Stimulated activated CD8-positive, alpha-beta memory T cell treated with anti-CD3 and anti-CD28 coated beads, Interleukin-7, amount 100 ng/mL, for 1 hour (primary cell): ENCODE measurements at places on chromosomes 3 and 15.

- no peak for DNase-seq
Observed at GRCh38 chr3:42814914-42815507, 5.8 kb downstream of the ACKR2 start.

- no peak for DNase-seq
Observed at GRCh38 chr3:186330772-186331460, 31.1 kb downstream of the DGKG start.

GRCh38 chr3:150054635-150055034, 83.9 kb upstream of the PFN2 start:
- DNase-seq = no peak

- no peak for DNase-seq
Observed at GRCh38 chr3:150227839-150228238, 180.3 kb upstream of the TSC22D2 start.

DNA sequence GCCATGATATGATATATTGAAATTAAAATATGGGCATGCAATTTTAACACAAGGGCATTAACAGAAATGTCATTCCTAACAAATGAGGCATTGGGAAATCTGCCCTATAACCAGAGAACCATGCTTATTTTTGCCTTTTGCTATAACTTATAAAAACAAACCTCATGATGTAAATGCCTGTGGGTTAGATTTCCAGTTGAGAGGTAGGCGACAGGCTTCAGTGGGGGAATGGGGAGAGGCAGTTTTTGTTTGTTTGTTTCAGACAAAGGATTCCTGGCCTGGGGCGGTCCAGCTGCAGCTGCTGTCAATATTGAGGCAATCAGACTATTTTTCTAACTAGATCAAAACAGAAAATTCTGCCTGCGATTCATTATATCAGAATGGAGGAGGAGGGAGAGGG, 490.4 kb upstream of the CFAP20DC start:
- no peak for DNase-seq

DNA sequence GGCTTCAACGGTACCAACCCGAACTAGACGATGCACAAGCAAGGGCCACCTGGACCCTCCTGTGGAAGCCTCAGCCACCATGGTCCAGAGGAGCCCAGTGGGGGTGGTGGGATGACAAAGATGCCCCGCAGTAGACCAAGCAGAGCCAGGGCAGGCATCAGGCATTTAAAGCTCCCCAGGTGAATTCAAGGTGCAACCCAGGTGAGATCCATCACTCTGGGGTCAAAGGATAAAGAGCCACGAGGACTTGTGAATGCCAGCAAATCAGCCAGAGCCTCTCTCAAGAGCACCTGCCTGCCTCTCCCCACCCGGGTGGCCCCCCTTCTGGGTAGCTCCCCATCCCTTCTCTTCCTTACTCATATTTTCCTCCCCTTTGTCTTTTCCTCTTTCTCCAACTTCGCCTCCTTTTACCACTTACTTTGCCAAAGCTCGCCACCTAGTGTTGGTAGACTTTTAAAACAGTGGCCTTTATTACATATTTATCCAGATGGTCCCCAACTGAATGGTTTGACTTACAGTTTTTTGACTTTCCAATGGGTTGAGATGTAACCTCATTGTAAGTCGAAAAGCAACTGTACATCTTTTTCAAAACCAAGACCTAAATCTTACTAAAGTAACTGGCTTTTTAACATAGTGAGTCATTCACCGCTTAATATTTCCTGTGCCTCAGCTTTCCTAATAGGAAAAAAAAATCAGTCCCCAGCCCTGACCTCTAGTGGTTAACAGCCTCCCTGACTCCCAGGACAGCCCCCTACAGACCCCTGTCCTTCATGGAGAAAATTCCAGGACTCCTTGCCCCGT, 18.8 kb downstream of the PLA2G4F start:
- no peak for DNase-seq

DNA sequence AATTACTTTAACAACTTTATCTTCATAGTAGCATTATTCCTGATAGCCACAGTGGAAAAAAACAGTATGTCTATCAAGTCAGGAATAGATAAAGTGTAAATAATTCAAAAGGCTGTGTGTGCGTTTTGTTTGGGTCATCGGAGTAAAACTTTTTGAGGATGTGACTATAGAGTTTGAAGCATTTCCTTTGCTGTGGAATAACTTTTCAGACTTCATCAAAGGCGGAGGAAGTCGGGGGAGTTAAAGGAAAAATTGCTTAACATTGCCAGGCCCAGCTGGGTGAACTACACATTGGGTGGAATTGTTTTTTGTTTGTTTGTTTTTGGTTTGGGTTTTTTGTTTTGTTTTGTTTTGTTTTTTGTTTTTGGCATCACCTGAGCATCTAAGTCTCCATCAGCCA, 70.4 kb upstream of the CRTC3 start:
- no peak for DNase-seq

- no peak for DNase-seq
Observed at GRCh38 chr3:61300006-61300380, 48.7 kb upstream of the FHIT start.

GRCh38 chr15:49331442-49331841, 91.6 kb upstream of the FGF7 start:
- DNase-seq = no peak

DNA sequence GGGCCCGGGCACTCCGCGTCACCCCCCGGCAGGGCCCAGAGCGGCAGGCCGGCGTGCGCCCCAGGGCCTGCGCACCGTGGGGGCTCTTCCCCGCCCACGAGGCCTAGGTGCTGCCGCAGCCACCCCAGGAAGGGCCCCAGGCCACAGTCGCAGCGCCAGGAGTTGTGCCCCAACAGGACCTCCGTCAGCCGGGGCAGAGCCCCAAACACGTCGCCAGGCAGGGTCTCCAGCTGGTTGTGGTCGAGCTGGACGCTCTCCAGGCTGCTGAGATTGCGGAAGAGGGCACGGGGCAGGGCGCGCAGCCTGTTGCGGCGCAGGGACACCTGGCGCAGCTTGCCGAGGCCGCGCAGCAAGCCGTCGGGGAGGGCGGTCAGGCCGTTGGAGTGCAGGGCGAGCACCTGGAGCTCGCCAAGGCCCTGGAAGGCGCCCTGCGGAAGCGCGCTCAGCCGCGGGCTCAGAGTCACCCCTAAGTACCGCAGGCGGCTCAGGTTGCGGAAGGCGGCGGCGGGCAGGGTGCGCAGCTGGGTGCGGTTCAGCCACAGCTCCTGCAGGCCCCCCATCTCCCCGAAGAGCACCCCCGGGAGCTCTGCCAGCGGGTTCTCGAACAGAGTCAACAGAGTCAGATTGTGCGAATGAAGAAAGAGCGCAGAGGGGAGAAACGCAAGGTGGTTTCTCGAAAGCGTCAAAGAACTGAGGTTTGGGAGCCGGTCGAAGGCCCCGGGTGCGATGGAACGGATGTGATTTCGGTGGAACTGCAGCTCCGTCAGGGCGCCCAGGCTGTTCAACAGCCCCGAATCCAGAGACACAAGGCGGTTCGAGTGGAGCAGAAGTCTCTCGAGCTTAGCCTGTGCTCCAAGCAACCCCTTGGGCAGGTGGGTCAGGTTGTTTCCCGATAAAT, 2.0 kb downstream of the GP5 start:
- no peak for DNase-seq

- DNase-seq = no peak
Observed at GRCh38 chr3:132966374-132966773, 71.8 kb upstream of the TMEM108 start.

DNA sequence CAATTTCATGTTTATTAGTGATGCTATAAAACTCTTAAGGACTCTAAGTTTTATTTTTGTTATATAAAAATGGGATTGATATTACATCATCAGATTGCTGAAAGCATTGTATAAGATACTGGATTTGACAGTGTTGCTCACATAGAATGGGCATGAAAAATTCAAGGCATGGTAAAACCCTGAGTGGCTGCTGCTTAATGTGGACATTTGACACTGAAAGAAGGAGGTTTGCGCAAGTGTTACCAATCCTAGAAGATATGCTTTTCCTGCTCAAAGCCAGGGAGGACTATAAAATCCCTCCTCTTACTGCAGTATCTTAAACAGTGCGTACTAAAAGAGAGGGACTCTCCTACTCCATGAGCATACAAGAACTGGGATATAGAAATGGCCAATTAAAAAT, 65.8 kb upstream of the PTX3 start:
- no peak for DNase-seq

- DNase-seq = no peak
Observed at GRCh38 chr15:101009176-101009575, 90.0 kb downstream of the LRRK1 start.

DNA sequence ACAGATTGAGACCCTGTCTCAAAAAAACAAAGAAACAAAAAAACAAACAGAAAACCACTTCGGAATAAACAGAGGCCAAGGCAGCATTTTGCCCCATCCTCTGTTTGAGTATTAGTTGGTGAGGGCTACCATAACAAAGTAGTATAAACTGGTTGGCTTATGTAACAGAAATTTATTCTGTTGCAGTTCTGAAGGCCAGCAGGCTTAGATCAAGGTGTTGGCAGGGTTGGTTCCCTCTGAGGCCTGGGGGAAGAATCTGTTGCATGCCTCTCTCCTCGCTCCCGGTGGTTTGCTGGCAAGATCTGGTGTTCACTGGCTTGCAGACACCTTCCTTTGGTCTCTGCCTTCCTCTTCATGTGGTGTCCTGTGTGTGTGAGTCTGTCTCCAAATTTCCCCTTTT, 261.6 kb downstream of the PDZRN3 start:
- no peak for DNase-seq

DNA sequence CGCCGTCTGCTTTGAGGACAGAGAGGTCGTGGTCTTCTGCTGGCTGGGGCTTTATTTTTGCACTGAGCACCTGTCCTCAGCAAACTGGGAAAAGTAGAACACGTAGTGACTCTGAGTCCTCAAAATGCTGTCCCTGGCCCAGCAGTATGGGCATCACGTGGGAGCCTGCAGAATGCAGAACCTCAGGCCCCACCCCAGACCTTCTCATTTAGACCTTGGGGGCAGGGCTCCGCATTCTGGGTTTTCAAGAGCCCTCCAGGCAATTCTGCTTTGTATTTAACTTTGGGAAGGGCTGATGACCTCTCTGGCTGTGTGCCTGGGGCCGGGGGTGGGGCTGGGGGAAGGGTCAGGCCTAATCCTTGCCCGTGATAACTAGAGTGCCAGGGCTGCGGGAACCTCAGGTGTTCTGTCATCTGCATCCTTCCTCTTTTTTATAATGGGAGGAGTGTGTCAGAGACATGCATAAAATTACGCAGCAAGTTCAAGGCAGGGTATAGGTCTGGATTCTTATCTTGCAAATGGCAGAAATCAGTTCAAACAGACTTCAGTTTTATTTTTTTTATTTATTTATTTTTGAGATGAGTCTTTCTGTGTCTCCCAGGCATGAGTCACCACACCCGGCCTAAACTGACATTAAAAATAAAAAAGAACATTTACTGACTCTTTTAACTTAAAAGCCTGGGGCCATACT, 11.1 kb downstream of the SLC6A6 start:
- no peak for DNase-seq

- DNase-seq = no peak
Observed at GRCh38 chr15:87597346-87598052, 659.0 kb downstream of the NTRK3 start.

DNA sequence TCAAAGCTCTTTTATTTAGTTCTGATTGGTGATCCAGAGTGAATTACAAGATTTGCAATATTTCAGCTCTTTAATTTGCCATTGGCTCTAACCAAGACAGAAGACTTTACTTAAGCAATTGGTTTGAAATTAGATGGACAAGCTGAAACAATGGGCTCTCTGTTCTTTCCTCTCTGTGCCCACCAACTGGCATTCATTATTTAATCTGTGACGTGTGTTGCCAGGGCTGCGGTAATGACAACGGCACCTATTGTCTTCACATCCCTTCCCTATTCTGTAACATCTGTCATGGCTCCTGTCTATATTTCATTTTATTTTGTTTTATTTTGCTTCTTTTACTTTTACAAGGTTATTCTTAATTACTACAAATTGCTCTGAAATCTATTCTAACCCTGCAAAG, 33.9 kb downstream of the PLD1 start:
- DNase-seq = no peak

GRCh38 chr15:91561371-91562100, 292.0 kb upstream of the SLCO3A1 start:
- DNase-seq = no peak

- DNase-seq = no peak
Observed at GRCh38 chr3:58979840-58980239, 70.0 kb downstream of the CFAP20DC start.

DNA sequence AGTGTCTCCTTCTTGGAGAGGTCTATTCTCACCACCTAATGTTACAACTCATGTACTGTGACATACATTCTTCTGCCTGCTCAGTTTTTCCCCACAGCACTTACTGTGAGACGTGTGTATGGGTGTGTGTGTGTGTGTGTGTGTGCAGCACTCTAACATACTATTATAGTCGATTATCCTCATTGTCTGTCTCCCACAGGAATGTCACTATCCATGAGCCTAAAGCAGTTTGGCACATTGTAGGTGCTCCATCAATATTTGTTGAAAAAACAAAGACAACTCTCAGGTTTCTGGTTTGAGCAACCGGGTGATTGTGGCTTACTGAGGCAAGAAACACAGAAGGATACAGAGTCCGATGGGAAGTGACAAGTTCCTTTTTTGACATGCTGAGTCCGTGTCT, 8.6 kb upstream of the ZNF148 start:
- DNase-seq = no peak

DNA sequence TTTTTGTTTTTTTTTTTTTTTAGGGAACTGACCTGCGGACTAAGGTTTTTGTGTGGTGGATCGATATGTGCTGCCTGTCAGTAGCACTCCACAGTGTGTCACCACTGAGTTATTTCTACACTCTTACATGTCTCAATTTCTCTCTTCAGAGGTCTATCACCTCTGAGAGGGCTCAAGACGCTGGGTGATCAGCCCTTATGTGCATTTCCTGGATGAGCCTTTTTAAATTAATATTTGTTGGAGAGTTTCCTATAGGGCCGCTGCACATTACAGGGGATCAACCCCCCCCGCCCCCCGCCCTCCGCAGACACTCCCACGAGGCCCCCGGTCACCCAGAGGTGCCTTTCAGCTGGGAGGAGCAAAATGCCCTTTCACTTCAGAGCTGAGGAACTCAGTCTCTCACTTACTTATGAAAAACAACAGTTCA, 34.5 kb upstream of the AP4E1 start:
- DNase-seq = no peak

DNA sequence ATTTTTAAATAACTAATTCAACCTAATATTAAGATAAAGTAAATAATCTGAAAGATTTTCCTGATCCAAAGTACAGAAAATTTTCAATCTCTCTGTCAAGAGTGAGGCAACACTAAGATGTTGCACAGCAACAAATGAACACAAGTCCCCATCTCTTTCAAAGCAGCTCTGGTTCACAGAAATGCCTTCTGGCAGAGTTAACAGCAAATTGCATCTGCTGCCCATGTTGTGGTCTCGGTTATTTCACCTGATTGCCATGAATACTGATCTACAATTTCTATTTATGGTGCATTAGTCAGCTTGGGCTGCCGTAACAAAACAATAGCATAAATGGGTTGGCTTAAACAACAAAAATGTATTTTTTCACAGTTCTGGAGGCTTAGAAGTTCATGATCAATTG, 167.3 kb downstream of the BCHE start:
- DNase-seq = no peak

DNA sequence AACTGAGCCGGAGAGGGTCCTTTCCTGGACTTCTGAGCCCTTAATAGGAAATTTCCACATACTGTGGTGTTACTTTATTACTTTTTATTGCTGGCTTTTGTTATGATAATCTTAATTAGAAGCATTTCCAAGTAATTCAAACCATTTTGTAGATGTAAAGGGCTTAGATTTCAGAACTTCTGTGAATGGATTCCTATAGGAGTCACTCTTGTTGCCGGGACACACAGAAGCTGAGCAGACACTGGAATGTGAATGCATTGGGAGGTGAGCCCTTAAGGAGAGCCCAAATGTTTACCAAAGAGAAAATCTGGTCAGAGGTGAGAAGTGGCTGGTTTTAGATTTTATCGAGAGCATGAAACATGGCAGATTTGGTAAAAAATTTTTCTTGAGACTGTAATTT, 87.4 kb downstream of the FNDC3B start:
- DNase-seq = no peak

GRCh38 chr3:192888190-192888589, 29.5 kb downstream of the MB21D2 start:
- no peak for DNase-seq
